Activated naive CD8-positive, alpha-beta T cell treated with anti-CD3 and anti-CD28 coated beads for 36 hours (primary cell): ENCODE measurements at places on chromosomes 6 and 20.

DNA sequence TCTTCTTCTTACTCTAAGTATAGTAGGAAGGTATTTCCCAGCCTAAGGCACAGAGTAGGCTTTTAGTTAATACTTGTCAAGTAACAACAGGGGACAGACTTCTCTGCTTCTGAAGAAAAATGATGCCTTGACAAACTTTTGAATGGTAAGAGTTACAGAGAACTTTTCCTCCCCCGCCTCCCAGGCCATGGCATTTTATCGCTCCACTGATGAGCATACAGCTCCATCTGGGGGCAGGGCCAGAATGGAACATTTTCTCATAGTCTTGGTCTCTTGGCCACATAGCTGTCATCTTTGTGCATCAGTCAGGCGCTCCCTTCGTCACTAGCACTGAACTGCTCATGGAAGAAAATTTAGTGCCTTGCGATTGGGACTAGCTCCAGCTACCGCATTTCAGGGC is 1066.8 kb upstream of the CITED2 start:
- no peak overlapping the region for H3K27ac ChIP-seq
- no peak overlapping the region for H3K4me3 ChIP-seq
- no peaks in the 10 kb centered on the region for H3K36me3 ChIP-seq
- H3K27me3 ChIP-seq, result no peaks in the 10 kb centered on the region
- no peak for DNase-seq
- H3K4me1 ChIP-seq, result no peaks in the 10 kb centered on the region

GRCh38 chr6:116512111-116512559 is 696 bp downstream of the CALHM5 start:
- peaks cover 4% of the 10 kb centered on the region for H3K27me3 ChIP-seq
- H3K4me1 ChIP-seq, result no peaks in the 10 kb centered on the region
- DNase-seq, result no peak
- H3K36me3 ChIP-seq, result no peaks in the 10 kb centered on the region
- H3K27ac ChIP-seq, result no peak overlapping the region

GRCh38 chr6:106026748-106027715 is 59.1 kb upstream of the PRDM1 start:
- no peaks in the 10 kb centered on the region for H3K36me3 ChIP-seq
- peaks cover 12% of the 10 kb centered on the region for H3K4me1 ChIP-seq
- H3K4me3 ChIP-seq, result no peak overlapping the region
- DNase-seq, result no peak
- H3K27me3 ChIP-seq, result peaks cover 67% of the 10 kb centered on the region
- H3K27ac ChIP-seq, result peak overlapping the region; percentile 38

GRCh38 chr6:223763-224162 is 68.5 kb upstream of the DUSP22 start:
- peaks cover 3% of the 10 kb centered on the region for H3K27me3 ChIP-seq
- no peak for DNase-seq
- H3K4me1 ChIP-seq, result peaks cover 65% of the 10 kb centered on the region
- H3K27ac ChIP-seq, result no peak overlapping the region
- H3K4me3 ChIP-seq, result no peak overlapping the region
- H3K36me3 ChIP-seq, result peaks cover 5% of the 10 kb centered on the region

DNA sequence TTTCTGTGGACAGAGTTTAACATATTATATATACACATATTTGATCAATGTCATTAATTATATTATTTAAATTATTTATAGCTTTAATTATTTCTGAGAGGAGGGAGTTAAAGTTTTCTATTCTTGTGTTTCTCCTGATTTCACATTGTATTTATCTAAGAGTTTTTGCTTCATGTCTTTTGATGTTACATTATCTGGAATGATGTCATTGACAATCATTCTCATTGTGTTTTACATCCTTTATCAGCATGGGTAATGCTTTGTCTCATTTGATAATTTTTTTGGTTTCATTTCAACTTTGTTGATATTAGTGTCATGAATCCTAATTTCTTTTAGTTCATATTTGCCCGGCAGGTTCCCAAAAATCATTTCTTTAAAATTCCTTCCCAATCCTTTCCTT is 56.7 kb upstream of the TOX2 start:
- H3K27me3 ChIP-seq, result no peaks in the 10 kb centered on the region
- H3K4me1 ChIP-seq, result no peaks in the 10 kb centered on the region
- H3K27ac ChIP-seq, result no peak overlapping the region
- H3K36me3 ChIP-seq, result no peaks in the 10 kb centered on the region
- H3K4me3 ChIP-seq, result no peak overlapping the region

DNA sequence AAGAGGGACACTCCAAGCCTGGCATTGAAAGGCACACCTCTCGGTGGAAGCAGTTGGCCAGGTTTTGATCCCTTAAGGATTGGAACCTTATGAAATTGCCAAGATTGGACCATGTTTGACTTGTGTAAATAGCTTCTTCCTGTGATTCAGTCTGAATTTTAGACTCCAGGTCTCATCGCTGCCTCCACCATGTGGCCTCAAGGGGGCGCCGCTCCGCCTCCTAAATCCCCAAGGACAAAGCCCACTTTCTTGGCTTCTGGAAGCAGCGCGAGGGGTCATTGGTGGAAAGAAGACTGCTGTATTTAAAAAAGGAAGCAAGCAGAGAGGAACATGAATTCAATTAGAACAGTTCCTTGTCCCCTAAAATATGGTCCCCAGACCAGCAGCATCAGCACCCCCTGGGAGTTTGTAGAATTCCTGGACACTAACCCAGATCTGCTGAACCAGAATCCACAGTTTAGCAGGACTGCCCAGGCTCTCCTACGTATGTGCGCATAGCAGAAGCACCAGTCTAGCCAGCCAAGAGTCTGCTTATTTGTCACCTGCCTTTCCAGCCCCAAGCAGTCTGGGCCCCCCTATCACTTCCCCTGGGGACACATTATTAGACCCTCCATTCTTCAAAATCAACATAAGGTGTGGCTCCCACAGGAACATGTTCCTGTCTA is 108.5 kb downstream of the LY86 start:
- H3K27me3 ChIP-seq, result peaks cover 33% of the 10 kb centered on the region
- peak; percentile 28 for DNase-seq
- H3K4me3 ChIP-seq, result no peak overlapping the region
